Retinal pigment epithelial cell (primary cell): ENCODE measurements at places on chromosomes 6 and 20.

DNA sequence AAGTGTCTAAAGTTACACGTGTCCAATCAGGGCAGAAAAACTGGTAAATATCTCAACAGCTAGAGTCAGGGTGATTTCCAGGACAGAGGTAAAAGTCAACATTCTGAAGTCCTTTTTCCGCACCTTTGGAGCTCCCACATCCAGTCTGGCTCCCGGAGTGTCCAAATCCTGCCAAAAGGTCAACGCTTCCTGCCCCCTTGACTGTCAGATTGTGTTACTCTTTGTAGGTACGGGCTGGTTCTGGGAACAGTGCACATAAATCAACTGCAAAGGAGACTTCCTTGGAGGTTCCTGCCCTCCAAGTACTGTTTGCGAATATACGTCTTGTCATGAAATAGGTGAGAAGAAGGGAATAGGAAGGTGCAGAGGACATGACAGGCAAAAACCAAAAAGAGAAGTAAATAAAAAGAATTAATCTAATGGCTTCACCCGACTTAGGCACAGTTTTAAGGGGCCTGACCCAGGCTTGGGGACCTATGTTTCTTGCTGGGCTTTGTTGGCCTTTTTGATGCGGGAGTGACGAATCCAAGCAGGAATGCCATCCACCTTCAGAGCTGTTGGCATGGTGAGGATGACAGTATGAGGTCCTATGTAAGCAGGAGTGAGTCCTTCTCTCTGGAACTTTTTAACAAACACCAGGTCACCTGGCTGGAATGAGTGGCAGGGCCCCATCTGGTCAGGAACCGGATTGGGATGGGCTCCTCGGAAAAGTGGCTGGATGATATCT lies 155.4 kb downstream of the TRIM27 start:
- no peak for DNase-seq

- DNase-seq: no peak
These were observed 3.5 kb downstream of the MCUR1 start for GRCh38 chr6:13810688-13811446.

GRCh38 chr6:13183415-13184088 lies 144.8 kb downstream of the TBC1D7 start:
- DNase-seq: no peak

DNA sequence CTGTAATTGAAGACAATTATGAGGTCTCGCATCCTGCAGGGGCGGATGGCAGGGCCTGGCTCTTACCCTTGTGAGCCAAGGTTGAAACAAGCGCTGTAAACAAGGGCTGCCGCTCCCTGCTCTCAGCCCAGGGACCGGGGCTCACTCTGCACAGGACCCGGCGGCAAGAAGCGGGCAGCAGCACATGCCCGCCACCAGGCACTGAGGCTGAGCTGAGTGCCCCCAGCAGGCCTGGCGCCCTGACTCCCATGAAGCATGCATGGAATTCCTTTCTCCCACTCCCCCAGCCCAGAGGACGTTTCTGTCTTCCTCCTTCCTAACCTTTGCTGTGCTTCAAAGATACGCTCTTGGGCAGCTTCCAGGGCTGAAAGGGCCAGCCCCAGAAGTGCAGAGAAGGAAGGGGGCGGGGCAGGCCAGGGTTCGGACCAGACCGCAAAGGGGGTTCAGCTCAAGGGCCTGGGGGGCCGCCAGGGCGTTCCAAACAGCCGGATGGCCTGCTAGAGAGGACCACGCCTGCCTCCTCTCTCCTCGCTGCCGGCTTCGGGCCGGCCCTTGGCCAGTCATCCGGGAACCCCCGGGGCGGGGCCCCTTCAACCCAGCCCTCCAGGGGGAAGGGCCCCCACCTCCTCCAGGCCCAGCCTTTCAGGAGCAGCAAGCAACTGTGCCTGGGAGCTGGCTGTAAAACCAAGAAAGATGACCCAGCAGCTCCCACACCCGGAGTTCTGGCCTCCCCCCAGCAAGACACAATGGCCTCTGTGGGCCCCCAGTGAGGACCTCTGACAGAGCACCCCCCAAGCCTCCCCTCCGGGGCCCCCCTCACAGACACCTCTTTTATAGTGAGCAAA lies 109.9 kb downstream of the NOL4L start:
- peak; percentile 95 for DNase-seq

GRCh38 chr6:164665328-164665727 lies 644.1 kb downstream of the C6orf118 start:
- no peak for DNase-seq

- no peak for DNase-seq
These were observed 262.3 kb downstream of the UTRN start for GRCh38 chr6:144547409-144547808.

DNA sequence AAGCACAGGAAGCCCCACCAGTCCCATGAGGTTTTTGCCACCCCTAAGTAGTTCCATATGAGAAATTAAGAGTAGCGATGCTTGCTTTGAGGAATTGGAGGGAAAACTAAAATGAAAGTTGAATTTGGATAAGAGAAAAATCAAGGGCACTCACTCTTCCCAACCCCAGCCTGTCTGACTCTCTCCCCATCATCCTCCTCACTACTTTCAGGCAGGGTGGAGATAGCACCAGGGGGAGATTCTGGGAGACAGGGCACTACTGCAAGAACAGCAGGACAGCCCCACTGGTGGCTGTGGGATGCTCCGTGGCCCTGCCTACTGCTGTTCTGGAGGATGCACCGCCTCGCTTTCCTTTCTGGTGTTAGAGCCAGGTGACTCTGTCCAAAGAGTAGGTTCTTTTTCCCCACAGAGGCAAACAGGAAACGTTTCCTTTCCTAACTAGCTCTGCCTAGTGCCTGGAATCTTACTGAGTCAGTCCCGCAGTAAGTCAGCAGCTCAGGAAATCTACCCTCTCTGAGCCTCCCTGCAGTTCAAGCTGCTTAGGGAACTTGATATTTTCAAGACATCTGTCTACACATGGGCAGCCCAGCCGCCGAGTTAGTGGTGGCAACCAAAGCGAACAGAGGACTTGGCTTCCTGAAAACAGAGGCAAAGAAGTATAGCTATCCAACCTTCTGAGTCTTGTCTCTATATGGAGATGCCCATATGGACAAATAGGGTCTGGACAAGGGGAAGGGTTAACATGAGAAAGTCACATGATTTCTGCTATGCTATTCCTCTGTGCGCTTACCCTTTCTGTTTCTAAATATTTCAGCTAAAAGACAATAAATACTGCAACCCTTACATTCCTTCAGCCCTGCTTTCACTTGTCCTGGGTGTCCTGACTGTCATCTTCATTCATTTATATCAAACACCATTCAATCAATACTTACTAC lies 11.4 kb downstream of the HLA-E start:
- DNase-seq: no peak

- no peak for DNase-seq
These were observed 23.9 kb upstream of the ASXL1 start for GRCh38 chr20:32333988-32334885.

DNA sequence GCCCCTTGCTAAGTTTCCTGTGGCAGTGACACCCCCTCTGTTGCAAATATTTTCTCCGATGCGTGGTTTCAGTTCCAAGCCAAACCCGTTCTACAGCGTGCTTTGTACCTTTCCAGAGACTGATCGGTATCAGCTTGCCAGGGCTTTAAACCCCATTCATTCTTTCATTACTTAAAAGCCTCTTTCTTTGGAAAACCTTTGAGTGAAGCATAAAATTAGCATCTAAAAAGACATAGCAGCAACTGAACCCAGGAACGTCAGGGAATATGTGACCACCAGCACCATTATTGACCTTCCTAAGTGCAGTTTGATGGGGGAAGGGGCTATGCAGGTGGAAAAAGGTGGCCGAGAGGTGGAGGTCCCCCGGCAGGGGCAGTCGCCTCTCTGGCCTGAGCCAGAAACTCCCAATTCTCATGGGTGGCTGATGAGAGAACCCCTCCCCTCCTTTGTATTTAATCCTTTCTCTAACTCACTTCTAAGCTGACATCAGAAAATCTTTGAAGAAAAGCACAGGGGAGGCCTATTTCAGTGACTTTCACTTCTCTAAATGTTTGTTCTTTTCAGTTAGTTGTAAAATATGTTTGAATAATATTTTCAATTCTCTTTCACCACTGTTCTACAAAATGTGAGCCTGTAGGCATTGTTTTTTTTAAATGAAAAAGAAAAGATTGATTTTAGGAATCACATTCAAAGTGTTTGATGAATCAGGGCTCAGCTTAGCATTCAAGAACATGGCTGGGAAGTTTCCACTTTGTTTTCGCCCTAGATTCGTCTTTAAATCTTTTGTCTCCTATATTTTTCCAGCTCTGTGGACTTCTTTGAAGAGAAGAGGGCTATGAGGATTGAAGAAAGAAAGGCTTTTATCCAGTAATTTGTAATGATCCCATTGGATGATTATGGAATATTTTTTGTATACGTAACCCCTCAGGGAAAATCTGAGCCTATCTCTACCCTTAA lies 89.2 kb downstream of the RSPH3 start:
- DNase-seq: no peak

DNA sequence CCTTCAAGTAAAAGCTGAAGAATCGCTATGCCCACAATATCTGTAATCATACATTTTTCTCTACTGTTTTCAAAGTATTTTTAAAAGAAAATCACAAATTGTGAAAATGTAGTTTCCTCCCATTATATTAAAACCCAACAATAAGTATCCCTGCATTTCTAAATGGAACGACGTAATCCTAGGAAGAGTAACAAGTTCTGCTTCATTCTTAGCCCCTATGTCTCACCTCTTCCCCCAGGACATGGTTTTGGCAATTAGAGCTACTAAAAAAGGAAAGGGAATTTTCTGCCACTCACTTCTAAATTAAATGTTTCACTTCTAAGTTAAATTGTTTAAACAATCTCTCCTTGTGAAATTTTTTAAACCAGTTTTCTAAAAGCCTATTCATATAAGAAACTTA lies 47.4 kb downstream of the TBPL1 start:
- DNase-seq: no peak

GRCh38 chr6:89797317-89797716 lies 22.3 kb downstream of the MDN1 start:
- DNase-seq: no peak

DNA sequence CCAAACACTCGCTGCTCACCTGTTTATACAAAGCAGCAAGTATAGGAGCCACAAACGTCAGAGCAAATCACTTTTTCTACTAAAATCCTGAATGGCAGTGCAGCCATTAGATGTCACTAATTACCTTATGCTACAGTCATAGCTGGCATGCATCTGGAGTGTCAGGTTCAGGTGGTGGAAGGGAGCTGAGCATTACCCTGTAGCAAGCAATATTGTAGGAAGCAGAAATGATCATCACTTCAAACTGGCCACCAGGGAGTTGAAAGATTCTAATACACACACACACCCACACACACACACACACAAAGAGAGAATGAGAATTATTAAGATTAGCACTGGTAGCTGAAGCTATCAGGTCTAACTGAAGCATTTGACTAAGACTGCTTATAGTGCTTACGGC lies 75.8 kb downstream of the EFHC1 start:
- no peak for DNase-seq

- DNase-seq: no peak
These were observed 81.7 kb downstream of the CDH22 start for GRCh38 chr20:46226602-46227001.

GRCh38 chr6:143708889-143709288 lies 31.1 kb downstream of the PHACTR2 start:
- DNase-seq: no peak

GRCh38 chr6:27879837-27880236 lies 32.4 kb downstream of the OR2B2 start:
- DNase-seq: no peak

GRCh38 chr20:45105317-45105716 lies 4.4 kb upstream of the KCNS1 start:
- DNase-seq: no peak

DNA sequence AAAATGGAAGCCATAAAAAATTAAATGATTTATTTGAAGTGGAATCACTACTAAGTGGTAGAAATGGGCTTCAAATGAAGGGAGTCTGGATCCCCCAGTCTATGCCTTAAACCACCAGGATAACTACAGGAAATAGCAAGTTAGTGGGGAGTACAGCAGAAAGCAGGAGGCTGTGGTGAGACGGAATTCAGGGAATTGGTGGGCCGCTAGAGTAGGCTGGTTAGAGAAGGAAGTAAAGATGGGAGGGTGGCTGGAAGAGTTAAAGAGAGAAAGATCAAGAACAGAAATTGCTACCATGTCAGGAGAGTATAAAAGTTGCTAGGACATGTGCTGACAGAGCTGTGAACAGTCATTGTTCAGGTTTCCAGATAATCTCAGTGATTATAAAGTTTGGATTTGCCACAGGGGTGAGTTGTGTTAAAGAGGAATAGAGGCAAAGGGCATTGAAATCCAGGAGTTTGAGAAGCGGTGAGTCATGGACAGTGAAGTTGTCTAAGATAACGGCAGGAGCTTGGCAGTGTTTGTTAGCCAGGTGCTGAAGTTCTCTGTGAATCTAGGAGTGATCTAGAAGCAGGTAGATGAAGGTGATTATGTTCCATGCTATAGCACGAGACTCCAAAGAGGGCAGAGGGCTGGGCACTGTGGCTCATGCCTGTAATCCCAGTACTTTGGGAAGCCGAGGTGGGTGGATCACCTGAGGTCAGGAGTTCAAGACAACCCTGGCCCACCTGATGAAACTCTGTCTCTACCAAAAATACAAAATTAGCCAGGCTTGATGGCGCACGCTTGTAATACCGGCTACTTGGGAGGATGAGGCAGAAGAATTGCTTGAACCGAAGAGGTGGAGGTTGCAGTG lies 13.7 kb upstream of the HINT3 start:
- no peak for DNase-seq

GRCh38 chr6:55469951-55470366 lies 109.0 kb downstream of the HMGCLL1 start:
- no peak for DNase-seq

GRCh38 chr20:50272030-50272723 lies 81.5 kb downstream of the CEBPB start:
- DNase-seq: no peak

DNA sequence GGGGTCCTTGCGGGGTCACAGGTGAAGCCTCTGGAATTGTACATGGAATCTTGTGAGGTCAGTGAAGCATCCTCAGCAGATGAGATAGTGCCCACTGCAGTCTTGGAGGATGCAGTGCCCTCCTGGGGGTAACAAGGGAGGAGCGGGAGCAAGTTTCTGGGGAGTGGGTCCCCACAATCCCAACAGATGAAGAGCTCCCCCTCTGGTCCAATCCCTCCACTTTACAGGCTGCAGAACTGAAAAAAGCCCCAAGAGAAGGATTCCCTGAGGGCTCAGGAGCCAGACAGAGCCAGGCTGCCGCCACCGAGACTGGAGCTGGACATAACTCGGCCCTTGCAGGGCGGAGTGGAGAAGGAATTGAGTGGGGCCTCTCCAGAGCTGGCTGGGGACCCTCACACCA lies 52.4 kb downstream of the TTI1 start:
- DNase-seq: no peak

GRCh38 chr6:155495011-155495768 lies 39.6 kb upstream of the NOX3 start:
- no peak for DNase-seq

DNA sequence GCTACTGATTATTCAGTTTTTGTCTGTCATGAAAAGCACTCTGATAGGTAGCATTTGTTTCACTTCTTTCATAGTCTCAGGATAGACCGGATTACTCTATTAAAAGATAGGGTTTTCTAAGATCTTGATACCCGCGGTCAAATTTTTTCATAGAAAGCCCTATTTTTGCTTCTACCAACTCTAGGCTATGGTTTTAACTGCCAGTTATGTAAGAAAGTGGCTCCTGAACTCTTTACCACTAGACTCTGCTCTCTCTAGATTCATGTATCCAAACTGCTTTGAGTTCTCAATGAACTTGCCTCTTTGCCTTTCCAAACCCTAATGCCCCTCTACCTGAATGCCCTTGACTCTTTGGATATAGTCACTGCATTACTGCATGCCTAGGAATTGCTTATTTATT lies 70.3 kb downstream of the HIVEP1 start:
- DNase-seq: no peak
